Activated T-cell treated with anti-CD3 and anti-CD28 coated beads, Interleukin-2, amount 50 U/mL, for 24 hours (primary cell): ENCODE measurements at places on chromosomes 2 and 18.

DNA sequence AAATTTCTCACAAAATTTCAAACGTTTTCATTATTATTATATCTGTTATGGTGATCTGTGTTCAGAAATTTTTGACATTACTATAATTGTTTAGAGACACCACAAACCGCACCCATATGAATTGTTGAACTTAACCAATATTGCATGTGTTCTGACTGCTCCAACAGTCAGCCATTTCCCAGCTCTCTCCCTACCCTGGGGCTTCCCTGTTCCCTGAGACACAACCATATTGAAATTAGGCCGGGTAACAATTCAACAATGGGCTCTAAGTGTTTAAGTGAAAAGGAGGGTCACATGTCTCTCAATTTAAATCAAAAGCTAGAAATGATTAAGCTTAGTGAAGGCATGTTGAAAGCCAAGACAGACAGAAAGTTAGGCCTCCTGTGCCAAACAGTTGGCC is 424.0 kb downstream of the DSC3 start:
- H3K36me3 ChIP-seq = no peaks in the 10 kb centered on the region
- no peaks in the 10 kb centered on the region for H3K27me3 ChIP-seq
- DNase-seq = no peak
- no peak overlapping the region for H3K27ac ChIP-seq
- no peaks in the 10 kb centered on the region for H3K4me1 ChIP-seq

DNA sequence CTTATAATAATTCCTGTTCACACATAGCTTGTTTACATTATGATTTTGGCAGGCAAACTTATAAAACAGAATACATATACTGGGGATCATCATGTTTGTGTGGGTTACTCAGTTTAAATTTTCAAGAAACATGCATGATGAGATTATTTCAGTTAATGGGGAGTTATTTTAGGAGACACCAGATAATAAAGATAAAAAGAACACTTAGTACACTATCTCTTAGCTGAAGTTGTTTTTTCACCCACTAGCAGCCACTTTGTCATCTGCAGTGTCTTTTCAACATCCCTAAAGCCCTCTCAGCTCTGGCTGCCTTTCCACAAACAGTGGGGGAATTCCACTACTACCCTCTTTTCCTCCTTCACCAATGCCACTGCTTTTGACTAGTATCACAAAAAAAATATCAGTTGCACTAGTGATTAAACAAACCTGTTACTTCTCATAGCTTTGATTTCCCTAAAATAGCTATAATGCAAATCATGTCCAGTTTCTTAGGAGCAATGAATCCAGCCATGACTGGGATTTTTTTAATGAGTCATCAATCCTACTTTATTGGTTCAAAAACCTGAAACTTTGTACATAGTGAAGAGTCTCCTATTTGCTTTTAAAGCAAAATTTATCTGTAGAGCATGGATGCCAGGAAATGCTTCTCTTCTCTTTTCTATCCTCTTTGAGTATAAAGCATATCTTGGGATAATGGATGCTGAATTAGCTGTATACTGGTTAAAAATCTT is 156.7 kb upstream of the TFPI start:
- H3K27me3 ChIP-seq = no peaks in the 10 kb centered on the region
- H3K27ac ChIP-seq = no peak overlapping the region
- H3K4me3 ChIP-seq = no peak overlapping the region

GRCh38 chr2:186559848-186560247 is 30.0 kb upstream of the ITGAV start:
- H3K27ac ChIP-seq = no peak overlapping the region
- DNase-seq = no peak
- peaks cover 10% of the 10 kb centered on the region for H3K27me3 ChIP-seq

DNA sequence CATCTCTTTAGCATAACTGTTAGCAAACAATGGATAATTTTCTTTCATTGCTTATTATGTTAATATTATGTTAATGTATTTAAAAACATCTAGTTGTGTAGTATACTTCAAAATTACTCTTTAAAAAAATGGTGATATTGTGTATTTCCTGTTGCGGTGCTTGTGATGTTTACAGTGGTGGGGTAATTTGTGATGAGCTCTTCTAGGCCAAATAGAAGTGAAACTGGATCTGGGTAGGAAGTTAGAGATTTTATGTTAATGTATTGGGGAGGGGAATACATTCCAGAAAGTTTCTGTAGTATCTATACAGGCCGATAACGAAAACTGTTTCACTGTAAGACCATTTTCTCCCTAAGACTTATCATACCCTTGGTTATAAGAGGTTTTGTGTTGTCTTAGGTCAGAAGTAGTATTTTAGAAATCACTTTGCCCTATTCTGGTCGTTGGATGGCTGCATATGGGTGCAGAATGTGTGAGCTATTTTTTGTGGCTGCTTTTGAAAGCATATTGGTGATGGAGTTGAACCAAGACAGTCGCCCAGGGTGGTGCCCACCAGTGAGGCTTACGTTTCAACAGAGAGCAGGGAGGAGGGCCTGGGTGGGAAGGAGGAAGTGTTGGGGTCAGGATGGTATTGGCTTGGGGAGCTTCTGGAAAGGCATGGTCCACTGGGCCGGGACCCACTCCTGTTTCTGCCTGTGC is 5.8 kb downstream of the TSHZ1 start:
- H3K27ac ChIP-seq = peak overlapping the region; percentile 88
- H3K36me3 ChIP-seq = peaks cover 8% of the 10 kb centered on the region
- H3K4me3 ChIP-seq = peak overlapping the region; percentile 59
- no peaks in the 10 kb centered on the region for H3K27me3 ChIP-seq
- H3K4me1 ChIP-seq = peaks cover 73% of the 10 kb centered on the region
- DNase-seq = no peak

- no peaks in the 10 kb centered on the region for H3K27me3 ChIP-seq
- no peak overlapping the region for H3K27ac ChIP-seq
- no peak overlapping the region for H3K4me3 ChIP-seq
- H3K36me3 ChIP-seq = peaks cover 37% of the 10 kb centered on the region
- peaks cover 12% of the 10 kb centered on the region for H3K4me1 ChIP-seq
Measured at GRCh38 chr2:127469974-127470373, 51.7 kb downstream of the PROC start.

- peaks cover 25% of the 10 kb centered on the region for H3K4me1 ChIP-seq
- H3K36me3 ChIP-seq = no peaks in the 10 kb centered on the region
- peak; percentile 54 for DNase-seq
- H3K27me3 ChIP-seq = no peaks in the 10 kb centered on the region
- no peak overlapping the region for H3K27ac ChIP-seq
Measured at GRCh38 chr2:105934467-105934866, 189.8 kb downstream of the NCK2 start.

DNA sequence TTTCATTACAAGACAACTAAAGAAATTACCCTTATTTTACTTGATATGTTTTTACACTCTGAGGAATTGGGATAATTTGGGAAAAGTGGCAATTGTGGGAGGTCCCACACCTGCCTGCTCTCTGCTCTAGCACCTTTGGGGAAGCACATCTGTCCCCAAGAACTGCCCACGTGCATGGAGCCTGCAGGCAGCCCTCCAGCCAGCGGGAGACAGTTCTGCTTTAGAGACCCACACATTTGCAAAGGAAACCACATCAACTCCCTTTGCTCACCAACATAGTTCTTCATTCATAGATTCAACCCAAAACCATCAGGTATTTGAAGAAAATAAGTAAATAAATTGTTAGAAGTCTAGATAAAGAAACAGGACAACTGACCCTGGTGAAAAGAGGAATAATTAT is 239.9 kb upstream of the ID2 start:
- DNase-seq = no peak
- no peak overlapping the region for H3K27ac ChIP-seq
- H3K4me1 ChIP-seq = peaks cover 6% of the 10 kb centered on the region
- H3K36me3 ChIP-seq = no peaks in the 10 kb centered on the region

DNA sequence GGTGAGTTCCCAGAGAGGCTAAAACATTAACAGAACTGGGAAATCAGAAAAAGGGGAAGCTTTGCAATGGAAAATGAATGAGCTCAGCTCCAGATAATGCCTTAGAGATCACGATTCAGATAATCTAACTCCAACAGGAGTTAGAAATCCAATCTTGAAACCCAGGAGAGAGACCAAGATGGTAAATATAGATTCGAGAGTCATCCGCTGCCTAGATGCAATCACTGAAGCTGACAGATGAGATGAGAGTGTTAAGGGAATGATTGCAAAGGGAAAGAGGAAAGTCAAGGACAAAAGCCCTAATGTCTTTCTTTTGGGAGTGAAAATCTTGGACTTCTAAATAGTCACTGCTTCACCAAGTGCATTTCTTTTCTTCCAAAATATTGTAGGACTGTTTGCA is 722.0 kb downstream of the EPHA4 start:
- no peaks in the 10 kb centered on the region for H3K36me3 ChIP-seq
- no peaks in the 10 kb centered on the region for H3K27me3 ChIP-seq
- DNase-seq = no peak
- no peak overlapping the region for H3K27ac ChIP-seq

DNA sequence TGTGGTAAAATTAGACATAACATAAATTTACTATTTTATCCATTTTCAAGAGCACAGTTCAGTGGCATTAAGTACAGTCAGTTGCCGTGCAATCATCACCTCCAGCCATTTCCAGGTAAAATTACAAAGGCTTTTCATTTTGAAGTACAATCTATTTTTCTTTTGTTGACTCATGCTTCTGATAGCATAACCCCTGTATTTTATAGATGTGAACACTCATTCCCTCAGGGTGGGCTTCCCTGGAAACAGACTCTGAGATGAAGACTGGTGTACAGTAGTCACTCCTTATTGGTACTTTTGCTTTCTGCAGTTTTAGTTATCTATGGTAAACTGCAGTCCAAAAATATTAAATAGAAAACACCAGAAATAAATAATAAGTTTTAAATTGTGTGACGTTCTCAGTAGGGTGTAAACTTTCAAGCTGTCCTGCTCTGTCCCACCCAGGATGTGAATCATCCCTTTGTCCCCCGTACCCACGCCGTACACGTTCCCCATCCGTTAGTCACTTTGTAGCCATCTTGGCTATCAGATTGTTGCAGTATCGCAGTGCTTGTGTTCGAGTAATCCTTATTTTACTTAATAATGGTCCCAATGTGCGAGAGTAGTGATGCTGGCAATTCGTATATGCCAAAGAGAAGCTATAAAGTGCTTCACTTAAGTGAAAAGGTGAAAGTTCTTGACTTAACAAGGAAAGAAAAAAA is 41.1 kb upstream of the NAB1 start:
- DNase-seq = no peak
- H3K4me3 ChIP-seq = no peak overlapping the region
- no peaks in the 10 kb centered on the region for H3K36me3 ChIP-seq
- peaks cover 1% of the 10 kb centered on the region for H3K4me1 ChIP-seq
- H3K27ac ChIP-seq = no peak overlapping the region

DNA sequence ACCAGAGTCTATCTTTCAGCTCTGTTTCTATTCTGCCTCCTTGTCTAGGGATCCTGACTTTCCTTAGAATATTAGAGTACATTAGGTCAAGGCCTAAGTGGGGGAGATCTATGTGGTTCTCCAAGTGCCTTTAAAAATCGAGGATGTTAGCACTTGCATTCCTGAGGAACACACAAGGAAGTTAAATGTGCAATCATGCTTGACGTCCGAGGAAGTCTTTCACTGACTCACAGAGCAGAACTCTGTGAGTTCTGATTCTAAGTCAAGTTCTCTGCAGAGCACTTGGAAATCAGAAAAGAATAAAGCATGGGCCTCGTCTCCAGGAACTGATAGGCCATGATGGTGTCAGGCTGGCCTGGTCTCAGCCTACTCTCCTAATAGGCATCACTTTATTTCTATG is 17.2 kb downstream of the FHOD3 start:
- H3K4me1 ChIP-seq = no peaks in the 10 kb centered on the region
- no peak overlapping the region for H3K27ac ChIP-seq
- peaks cover 63% of the 10 kb centered on the region for H3K27me3 ChIP-seq
- no peaks in the 10 kb centered on the region for H3K36me3 ChIP-seq
- DNase-seq = no peak
